ENCODE measurements at places on chromosomes 11 and 22. TPM values are rescaled to one million over a fixed set of nuclear protein-coding genes. Genes with fewer than 3 reads are reported as not detected.

RAB3IL1 gene
- not detected for total RNA-seq

OTOG gene
- total RNA-seq, result not detected

OR51B5 gene
- 0.47 TPM for total RNA-seq

CHST1 gene
- not detected for total RNA-seq

TMEM132A gene
- 0.93 TPM for total RNA-seq

DNA sequence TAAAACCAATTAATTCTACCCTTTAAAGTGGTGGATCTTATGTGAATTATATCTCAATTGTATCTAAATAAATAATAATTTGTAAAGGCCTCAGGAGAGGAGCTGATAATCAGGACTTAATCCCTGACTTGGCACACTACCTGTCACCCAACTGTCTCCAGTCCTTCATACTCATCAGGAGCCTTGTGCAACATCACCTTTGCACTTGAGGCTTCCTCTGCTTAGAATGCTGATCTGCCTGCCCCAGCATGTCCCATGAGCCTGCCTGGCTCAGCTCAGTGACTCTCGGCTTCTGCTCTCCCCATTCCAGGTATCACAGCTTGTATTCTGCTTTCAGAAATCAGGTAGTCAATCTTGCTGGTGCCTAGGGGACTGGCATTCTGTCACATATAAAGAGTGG is 43.9 kb upstream of the PRODH start:
- no peaks in the 10 kb centered on the region for H3K27me3 ChIP-seq
- H3K27ac ChIP-seq, result no peak overlapping the region
- no peak for DNase-seq
- H3K4me1 ChIP-seq, result no peaks in the 10 kb centered on the region

DNA sequence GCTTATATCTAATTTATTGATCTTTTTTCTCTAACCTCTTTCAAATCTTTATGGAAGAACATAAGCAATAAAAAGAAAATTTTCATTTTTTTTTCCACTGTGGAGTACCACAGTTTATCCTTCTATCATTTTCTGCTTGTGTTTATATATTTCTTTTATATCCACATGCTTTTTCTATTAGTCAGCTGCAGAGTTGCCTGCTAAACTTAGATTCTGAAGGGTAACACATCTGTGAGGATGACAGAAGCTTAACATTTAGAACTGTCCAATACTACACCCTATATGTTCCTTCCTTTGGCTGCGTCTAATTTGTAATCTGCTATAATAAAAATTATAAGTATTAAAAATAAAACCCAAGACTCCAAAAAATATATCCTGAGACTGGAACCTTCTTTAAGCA is 20.8 kb downstream of the CCDC90B start:
- no peak for DNase-seq
- H3K27me3 ChIP-seq, result no peaks in the 10 kb centered on the region
- H3K27ac ChIP-seq, result no peak overlapping the region
- no peak overlapping the region for H3K4me3 ChIP-seq
- peaks cover 47% of the 10 kb centered on the region for H3K36me3 ChIP-seq

DNA sequence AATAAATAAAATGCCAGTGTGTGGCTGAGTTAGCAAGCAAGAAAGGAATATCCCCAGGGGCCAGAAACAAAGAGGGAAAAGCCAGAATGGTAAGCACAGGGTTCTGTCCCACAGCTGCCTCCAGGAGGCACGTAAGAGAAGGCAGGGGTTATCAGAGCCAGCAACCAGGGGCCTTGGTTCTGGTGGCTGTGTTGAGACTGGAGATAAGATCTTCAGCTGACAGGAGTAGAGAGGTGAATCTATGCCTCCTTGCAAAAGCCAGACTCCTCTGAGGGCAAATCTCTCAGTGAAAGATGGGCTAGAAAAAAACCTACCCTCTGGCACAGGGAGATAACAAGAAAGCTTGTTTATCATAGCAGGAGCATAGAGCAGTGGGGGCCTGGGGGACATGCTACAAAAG is 29.8 kb upstream of the NFAM1 start:
- no peak overlapping the region for H3K27ac ChIP-seq
- no peak overlapping the region for H3K4me3 ChIP-seq
- H3K27me3 ChIP-seq, result peaks cover 49% of the 10 kb centered on the region
- DNase-seq, result no peak

GRCh38 chr11:14554959-14555358 is 34.8 kb upstream of the PSMA1 start:
- H3K27me3 ChIP-seq, result no peaks in the 10 kb centered on the region
- peaks cover 62% of the 10 kb centered on the region for H3K36me3 ChIP-seq
- DNase-seq, result no peak
- H3K27ac ChIP-seq, result peak overlapping the region; percentile 85
- peak overlapping the region; percentile 30 for H3K4me3 ChIP-seq

- H3K27ac ChIP-seq, result no peak overlapping the region
- H3K4me3 ChIP-seq, result no peak overlapping the region
- H3K36me3 ChIP-seq, result peaks cover 54% of the 10 kb centered on the region
- no peaks in the 10 kb centered on the region for H3K27me3 ChIP-seq
- peaks cover 64% of the 10 kb centered on the region for H3K4me1 ChIP-seq
These were observed 3.5 kb downstream of the RRM1 start for GRCh38 chr11:4098026-4098621.

DNA sequence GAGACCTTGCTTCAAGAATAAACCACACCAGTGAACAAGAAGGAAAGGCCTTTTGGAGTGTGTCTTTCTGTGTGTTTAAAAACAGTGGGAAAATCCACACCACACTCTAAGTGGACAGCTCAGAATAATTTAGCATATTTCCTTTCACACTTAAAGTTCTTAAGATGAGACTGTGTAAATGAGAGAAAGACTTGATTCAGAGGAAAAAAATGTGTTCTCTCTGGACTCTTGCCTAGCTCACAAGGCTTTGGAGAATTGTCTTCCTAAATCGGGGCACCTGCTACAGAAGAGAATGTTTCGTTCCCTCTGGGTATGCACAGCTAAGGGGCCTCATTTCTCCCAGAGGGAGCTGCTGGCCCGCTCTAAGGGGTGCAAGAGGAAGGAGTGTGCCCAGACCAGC is 28.4 kb upstream of the CRTAM start:
- DNase-seq, result no peak
- no peaks in the 10 kb centered on the region for H3K27me3 ChIP-seq
- H3K4me3 ChIP-seq, result no peak overlapping the region
- peaks cover 27% of the 10 kb centered on the region for H3K36me3 ChIP-seq

DNA sequence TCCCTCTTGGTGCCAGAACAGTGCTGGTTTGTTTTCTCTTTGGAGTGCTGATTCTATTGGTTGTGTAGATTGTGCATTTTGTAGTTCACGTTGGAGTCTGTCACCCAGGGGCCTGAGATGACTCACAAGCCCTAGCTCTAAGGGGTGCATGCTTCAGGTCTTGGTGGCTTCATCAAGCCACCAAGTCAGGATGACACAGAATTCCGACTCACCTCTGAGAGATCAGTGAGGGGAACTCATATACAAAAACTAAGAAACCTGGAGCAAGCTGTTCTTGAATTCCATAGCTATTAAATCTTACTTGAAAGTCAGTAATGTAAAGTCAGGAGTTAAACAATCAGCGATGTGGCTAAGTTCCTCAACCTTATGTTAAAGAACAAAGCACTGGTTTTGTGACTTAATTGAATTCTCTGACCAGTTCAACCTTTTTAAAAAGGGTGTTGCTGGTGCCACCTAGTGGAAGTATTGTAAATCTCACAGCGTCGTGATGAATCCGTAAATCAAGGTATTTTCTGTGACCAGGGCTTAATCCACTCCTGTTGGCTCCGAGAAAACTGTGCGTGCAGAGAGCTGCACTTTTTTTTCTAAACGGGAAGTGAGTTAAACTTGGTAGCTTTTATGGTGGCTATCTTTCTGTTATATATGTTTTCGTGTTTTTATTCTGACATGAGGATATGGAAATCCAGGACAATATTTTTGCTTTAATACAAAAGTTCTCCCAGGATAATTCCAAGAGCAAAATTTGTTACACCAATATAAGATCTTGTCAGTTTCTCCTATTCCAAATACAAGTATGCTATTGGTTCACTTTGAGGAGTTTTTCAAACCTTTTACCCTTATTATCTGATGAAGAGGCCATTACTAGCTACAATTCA is 14.6 kb downstream of the MMP13 start:
- peaks cover 16% of the 10 kb centered on the region for H3K27me3 ChIP-seq
- H3K27ac ChIP-seq, result no peak overlapping the region
- H3K36me3 ChIP-seq, result no peaks in the 10 kb centered on the region
- DNase-seq, result peak; percentile 61
- H3K4me3 ChIP-seq, result no peak overlapping the region
- peaks cover 3% of the 10 kb centered on the region for H3K4me1 ChIP-seq

GRCh38 chr22:49958931-49959781 is 1.4 kb upstream of the PIM3 start:
- H3K36me3 ChIP-seq, result peaks cover 21% of the 10 kb centered on the region
- H3K4me1 ChIP-seq, result peaks cover 26% of the 10 kb centered on the region

DNA sequence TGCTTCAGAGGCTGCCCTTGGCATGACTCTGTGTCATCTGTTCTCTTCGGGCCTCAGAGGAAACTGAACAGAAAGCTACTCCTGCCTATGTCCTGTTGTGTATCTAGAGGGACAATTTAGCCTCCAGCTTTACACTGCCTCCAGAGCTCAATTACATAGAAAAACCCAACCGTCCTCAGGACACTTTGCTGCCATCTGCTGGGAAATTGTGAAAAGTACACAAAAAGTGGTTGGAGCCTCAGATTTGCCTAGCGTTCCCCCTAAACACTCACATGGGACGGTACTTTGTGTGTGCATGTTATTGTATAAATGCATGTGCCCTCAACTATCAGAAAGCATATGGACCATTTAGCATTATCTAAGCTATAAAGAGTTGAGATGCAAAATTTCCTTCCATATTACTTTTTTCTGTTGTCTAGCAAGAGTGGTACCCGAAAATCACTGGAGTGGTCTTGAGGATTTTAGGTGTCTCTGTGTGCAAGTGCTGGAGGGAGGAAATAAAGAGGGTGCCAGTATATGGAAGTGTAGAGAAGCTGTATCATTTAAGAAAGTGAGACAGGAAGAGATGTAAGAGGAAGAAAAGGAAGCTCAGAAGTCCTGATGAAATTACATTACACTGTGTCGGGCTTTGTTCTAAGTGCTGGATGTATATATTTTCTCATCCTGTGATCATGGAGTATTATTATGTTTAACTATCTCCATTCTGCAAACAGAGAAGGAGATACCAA is 8.7 kb upstream of the MS4A4E start:
- H3K4me3 ChIP-seq, result no peak overlapping the region
- no peak overlapping the region for H3K27ac ChIP-seq
- H3K36me3 ChIP-seq, result no peaks in the 10 kb centered on the region
- peaks cover 32% of the 10 kb centered on the region for H3K27me3 ChIP-seq
- DNase-seq, result peak; percentile 43

DNA sequence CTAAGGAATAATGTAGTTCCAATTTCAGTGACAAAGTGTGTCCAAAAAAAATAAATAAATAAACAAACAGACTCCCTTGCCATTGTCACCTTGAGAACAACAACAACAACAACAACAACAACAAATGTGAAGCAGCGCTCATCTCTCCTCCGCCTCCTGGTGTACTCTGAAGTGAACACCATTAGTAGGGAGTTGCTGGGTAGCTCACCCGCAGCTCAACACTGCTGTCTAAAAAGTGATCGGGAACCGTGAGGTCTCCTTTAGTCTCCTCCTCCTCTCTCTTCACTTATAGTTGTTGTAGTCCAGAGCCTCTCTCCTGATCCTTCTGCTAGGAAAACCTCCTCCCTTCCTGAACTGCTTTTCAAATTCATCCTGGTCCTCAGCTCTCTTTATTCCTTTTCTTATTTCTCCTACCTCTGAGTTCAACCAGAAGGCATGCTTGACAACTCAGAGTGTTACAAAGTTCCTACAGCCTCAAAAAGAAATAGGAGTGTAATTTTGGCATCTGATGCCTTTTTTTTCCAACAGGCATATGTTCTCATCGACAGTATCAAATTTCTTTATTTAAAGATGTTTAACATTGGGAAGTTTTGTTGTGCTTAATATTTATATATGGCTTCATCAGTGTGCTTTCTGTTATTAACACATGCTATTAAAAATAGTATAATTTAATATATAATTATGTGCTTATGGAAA is 215.1 kb downstream of the PGR start:
- no peaks in the 10 kb centered on the region for H3K36me3 ChIP-seq
- H3K4me3 ChIP-seq, result no peak overlapping the region
- peaks cover 1% of the 10 kb centered on the region for H3K4me1 ChIP-seq

DNA sequence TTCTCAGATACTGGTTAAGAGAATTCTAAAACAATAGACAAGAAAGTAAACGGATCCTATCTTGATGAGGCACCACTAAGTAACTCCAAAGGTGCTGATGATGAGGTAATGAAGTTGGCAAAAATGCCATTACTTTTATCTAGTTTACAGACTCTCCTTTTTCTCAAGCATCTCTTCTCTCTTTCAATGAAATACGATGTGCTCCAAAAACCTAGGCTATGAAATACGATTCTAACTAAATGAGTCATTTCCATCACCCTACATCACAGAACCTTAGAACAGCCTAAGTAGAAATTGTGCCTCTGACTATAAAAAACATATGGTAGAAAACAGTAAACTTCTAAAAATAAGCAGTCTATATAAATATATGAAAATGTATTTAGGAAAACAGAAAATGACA is 58.9 kb upstream of the ARHGAP32 start:
- DNase-seq, result no peak
- H3K27me3 ChIP-seq, result no peaks in the 10 kb centered on the region
- H3K4me1 ChIP-seq, result peaks cover 4% of the 10 kb centered on the region
- H3K27ac ChIP-seq, result no peak overlapping the region
- H3K4me3 ChIP-seq, result no peak overlapping the region

- DNase-seq, result no peak
- H3K27me3 ChIP-seq, result no peaks in the 10 kb centered on the region
- H3K36me3 ChIP-seq, result no peaks in the 10 kb centered on the region
These were observed 195.0 kb upstream of the KIRREL3 start for GRCh38 chr11:127195501-127196120.

DNA sequence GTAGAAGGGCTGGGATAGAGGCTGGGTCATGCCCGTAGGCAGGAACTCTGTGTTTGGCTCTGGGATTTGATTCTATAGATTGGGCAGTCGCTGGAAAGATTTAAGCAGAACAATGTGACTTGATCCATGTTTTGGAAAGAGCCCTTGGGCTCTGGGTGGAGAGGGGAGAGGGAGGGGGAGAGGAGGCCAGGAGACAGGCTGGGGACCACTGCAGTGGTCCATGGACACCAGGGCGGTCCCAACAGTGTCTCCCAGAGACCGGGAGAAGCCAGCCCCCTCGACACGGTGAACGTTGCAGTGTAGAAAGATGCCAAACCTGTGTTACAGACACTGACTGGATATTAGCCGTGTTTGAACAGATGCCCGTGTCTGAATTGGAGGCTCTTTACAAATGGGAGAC is 19.5 kb downstream of the PVALB start:
- H3K4me3 ChIP-seq, result no peak overlapping the region
- no peaks in the 10 kb centered on the region for H3K4me1 ChIP-seq
- peaks cover 24% of the 10 kb centered on the region for H3K27me3 ChIP-seq
- no peak overlapping the region for H3K27ac ChIP-seq
- no peak for DNase-seq
- H3K36me3 ChIP-seq, result no peaks in the 10 kb centered on the region

GRCh38 chr11:100870138-100870537 is 183.1 kb downstream of the ARHGAP42 start:
- H3K4me1 ChIP-seq, result no peaks in the 10 kb centered on the region
- no peak for DNase-seq
- H3K36me3 ChIP-seq, result no peaks in the 10 kb centered on the region
- no peaks in the 10 kb centered on the region for H3K27me3 ChIP-seq

All from activated CD8-positive, alpha-beta memory T cell treated with anti-CD3 and anti-CD28 coated beads, Interleukin-2, amount 10 ng/mL, durations not matched to agents 7 days and 5 days (primary cell).